Kidney capillary endothelial cell (primary cell): ENCODE measurements at places on chromosomes 5 and 9.

GRCh38 chr9:128361986-128362646 lies 9.1 kb upstream of the URM1 start:
- DNase-seq: peak; percentile 69

- DNase-seq: no peak
Measured at GRCh38 chr5:157076558-157076957, 17.6 kb upstream of the HAVCR1 start.

- no peak for DNase-seq
Measured at GRCh38 chr9:99515895-99516656, 294.0 kb downstream of the SEC61B start.

- DNase-seq: no peak
Measured at GRCh38 chr9:68851657-68852056, 146.6 kb downstream of the PIP5K1B start.

DNA sequence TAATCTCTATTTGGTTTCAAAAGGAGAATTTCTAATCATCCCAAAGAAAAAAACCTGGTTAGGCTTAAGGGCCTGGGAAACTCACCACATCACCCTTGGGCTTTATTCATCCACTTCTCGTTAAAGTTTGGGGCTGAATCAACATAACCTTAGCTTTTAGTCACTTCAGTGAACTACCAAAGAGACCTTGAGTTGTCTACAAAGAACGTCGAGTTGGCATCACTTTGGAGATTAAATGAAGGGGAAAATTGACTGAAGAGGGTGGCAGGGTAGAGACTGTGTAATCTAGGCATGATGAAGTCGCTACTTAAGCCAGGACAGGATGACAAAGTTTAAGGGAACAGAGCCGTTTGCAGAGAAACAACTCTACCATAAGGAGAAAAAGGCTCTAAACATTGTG lies 341.4 kb downstream of the RAB3C start:
- DNase-seq: no peak

DNA sequence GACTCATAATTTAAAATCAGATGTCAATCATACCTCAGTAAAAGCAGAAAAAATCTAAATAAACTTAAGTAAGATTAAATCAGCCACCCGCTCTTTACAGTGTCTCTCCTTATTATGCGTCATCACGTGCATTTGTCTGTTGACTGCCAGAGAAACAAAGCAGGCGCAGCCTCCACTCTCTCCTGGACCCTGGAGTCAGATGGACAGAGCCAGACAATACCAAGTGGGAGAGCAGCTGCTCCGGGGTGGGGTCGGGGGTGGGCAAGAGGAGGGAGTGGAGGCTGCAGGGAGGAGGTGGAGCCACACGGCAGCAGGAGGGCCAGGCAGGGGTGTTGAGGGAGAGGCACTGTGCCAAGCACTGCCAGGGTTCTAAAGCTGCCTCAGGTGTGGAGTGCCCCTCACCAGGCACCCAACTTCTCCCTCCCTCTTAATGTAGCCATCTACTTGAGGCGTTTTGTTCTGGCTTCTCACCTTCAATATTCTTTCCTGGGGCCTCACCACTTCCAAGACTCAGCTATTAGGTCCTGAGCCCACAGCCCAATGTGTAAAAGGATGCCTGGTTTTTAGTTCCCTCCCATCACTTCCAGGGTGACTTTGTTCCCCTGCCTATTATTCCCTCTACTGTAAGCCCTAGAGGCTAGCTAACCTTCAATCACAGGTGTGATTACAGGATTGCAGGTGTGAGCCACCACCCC lies 96.3 kb downstream of the GLDC start:
- no peak for DNase-seq

GRCh38 chr9:128225770-128226411 lies 22.7 kb downstream of the DNM1 start:
- DNase-seq: no peak

- DNase-seq: no peak
Measured at GRCh38 chr5:141186897-141187512, at the start of gene PCDHB9. PCDHB9 (plus strand) TSS chr5:141187161; CDS start chr5:141187319, 158 bp downstream.

DNA sequence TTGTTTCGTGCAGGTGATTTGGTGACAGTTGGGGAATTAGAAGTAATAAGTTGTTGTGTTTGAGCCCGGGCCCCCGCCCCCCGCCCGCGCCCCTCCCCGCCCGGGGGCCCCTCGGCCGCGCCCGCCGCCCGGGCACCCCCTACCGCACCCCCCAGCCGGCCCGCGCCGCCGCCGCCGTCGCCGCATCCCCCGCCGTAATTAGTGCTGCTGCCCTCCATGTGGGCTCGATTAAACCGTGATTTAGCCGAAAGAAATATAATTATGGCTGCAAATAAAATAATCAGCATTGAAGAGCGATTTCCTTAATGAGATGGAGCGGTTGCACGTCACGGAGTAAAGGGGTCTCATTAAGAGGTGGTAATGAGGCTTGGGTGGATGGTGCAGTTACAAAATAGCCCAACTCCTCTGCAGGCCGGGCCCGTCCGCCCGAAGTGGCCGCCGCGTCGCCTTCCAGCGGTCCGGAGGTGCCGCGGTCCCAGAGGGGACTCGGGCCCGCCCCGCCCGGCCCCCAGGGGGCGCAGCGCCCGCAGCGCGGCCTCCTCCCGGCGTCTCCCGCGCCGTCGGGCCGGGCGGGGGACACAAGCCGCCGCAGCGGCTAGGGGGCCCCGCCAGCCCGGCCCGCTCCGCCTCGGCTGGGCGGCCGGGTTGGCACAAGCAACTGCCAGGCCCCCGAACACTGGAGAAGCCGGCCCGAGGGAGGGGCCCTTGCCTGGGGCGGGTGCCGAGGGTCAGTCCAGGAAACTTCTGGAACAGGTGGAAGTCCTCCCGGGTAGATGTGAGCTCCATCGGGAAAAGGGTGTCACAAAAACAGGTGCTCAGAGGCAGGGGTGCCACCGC lies 6.9 kb upstream of the OTP start:
- DNase-seq: no peak

DNA sequence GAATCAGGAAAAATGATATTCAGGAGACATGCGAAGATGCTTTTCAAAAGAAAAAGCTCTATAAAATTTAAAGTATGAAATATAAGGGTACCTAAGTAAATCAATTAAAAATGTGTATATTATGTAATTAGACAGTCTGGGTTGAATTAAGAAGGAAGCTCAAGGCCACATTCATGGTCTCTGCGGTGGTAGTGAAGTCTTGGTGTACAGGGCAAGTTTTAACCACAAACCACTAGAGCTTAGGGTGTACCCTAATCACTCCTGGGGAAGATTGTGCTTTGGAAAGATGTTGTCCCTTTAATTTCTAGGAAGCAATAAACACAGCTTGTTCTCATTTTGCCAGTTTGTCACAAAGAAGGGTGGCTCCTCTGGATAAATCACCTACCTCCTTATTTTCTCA lies 287.2 kb upstream of the ZNF608 start:
- no peak for DNase-seq

DNA sequence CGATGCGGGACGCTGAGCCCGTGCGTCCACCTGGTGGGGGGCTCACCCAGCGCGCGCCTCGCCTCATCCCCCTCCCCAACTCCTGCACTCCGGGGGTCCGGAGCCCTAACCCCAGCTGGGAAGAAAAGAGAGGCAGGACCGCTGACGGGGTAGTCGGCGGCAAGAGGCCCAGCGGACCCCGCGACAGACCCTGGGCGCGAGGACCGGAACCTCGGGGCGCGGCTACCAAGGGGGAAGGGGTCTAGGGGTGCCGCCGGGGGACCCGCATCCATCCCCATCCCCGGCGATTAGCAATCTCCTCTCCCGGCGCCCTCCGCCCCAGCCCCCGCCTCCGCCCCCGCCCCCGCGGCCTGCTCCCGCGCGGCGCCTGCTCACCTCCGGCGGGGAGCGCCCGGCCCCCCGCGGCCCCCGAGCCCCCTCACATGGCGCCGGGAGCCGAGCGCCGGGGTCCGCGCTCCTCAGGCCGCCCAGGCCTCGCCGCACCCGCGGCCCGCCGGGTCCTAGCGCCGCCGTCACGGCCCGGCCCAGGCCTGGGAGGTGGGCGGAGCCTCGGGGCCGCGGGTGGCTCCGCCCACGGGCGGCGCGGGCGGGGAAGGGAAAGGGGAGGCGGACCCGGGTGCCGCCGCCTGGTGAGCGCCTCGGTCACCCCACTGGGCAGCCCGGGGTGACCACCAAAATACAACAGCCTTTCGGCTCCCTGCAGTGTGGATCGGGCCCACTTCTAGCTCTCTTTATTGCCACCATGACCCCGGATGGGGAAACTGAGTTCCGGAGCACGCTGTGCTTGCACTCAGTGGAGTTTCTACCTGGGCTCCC lies at the start of gene ST6GALNAC6:
ST6GALNAC6 (minus strand) TSS at position 476 of the 816 bp plus-strand sequence. CDS start 1,622 bp downstream, outside the sequence.
- DNase-seq: no peak

DNA sequence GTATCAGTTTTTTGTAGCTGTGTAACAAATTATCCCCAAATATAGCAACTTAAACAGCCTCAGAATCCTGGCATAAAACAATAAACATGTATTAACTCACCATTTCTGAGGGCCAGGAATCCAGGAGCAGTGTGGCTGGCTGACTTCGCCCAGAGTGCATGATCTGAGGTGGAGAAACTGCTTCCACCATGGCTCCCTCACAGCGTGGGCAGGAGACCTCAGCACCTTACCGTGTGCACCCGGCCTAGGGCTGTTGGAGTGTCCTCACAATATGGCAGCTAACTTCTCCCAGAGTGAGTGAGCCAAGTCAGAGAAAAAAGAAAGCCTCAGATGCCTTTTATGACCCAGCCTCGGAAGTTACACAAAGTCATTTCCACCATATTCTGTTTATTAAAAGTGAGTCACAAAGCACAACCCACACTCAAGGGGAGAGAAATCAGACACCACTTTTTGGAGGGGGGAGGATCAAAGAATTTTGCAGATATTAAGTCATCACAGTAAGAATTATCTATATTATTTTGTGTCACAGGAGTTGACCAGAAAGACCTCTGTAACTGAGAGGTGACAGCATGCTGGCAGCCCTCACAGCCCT lies 59.6 kb downstream of the TSTD2 start:
- no peak for DNase-seq

DNA sequence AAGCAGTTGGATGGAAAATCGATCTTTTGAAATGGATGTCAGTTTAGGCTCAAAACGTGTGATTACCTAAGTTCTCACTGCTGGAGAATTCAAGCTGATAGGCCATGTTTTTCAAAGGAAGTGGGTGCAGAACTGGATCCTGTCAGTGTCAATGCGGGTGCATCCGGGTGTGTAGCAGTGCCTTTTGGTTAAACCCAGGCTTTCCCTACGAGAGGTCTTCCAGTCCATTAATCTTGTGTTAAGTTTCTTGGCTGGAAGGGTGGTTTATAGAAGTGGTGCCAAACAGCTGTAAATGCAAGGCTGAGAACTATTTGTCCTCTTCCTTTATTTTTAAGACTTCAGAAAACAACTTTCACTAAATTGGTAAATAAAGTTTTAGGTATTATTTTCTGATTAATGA lies 71.9 kb downstream of the DAPK1 start:
- DNase-seq: no peak

DNA sequence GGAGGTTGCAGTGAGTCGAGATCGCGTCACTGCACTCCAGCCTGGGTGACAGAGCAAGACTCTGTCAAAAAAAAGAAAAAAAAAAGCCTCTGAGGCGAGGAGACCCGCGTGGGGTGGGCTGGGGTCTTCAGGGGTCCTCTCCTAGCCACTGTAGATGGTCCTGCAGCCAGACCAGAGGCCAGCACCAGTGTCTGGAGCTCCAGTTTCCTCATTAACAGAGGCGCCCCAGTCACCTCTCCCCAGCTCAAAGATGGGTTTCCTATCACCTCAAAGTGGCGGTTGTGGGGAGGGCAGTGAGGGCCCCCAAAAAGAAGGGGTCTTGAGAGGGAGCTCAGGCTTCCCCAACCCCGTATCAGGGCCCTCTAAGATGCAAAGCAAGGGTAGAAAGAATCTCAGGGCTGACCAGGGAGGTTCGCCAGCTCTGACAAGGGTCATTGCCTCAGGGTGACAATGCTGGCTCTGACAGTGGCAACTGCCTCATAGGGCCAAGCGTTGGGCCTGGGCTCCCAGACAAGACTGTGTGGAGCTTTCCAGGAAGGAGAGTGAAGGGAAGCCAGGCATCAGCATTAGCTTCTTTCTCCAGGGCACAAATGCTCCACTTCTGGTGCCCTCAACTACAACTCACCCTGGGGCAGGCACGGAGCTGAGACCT lies 15.0 kb downstream of the STK10 start:
- no peak for DNase-seq

DNA sequence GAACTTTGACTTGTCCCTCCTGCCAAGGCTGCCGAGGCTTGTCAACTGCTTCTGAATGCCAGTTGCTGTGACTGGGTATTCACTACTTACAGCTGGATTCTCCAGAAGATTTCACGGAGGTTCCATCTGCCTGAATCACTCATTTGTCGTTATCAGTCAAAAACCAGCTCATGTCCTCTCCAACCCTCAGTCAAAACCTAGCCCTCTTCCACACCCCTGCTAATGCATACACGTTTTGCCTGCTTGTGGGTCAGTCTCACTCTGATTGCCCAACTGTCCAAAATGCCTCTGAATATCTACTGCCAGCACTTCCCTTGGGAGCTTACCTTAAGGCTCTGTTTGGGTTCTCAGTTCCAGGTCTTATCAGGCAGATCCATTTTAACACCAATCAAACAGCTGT lies 238.6 kb upstream of the TMEM161B start:
- no peak for DNase-seq

- peak; percentile 76 for DNase-seq
Measured at GRCh38 chr9:104961238-104961637, 33.3 kb upstream of the ABCA1 start.

DNA sequence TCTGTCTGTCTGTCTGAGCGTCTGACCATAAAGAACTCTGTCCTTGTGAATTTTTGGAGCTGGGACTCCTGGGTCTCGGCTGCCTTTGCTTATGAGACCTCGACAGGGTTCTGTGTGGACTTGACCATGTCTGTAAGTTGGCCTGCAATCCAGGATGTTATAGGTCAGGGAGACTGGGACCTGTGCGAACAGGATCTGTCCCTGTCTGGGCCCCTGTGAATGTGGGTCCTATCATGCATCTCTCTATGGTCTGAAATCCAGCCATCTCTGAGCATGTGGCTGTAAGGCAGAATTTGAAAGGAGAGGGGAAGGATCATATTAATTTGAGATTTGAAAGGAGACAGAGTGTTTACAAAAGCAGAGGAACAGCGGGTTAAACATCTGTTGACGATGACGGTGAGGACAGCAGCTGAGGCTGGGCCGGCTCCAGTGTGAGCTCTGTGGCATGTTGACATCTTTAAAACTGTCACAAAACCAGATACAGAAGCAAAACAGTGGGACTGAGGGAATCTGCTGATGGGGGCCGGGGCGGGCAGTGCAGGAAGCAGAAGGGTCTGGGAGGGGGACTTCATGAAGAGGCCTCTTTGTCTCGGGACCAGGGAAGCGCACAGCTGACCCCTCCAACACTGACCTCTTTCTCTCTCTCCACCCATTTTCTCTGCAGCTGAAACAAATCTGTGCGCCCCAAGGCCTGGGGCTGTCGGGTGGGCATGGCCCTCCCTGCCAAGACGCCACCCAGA lies 19.1 kb upstream of the MVB12B start:
- no peak for DNase-seq

- no peak for DNase-seq
Measured at GRCh38 chr9:93143830-93144530, 9.9 kb upstream of the NINJ1 start.

- no peak for DNase-seq
Measured at GRCh38 chr5:101535626-101536025, 632.5 kb upstream of the ST8SIA4 start.
